ENCODE measurements at places on chromosomes 11 and 22.

- DNase-seq, result no peak
Measured at GRCh38 chr11:57273448-57274058, 36.5 kb upstream of the APLNR start.

DNA sequence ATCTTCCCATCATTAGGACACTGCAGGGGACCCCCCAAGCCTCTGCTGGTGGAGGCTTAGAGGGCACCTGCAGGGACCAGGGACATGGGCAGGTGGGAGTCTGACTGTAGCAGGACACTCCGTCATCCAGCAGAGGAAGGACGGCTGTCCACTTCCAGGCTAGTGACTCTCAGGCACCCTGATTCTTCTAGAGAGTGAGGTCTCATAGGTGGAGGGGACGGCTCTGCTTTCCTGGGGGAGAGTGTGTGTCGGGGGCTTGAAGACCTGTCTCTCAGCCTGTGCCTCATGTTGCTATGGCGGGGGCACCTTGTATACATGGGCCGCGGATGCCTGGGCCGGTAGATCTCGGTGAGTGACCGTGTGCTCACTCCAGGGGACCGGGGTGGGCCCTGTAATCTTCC is 1116.6 kb downstream of the BRD1 start:
- DNase-seq, result no peak

DNA sequence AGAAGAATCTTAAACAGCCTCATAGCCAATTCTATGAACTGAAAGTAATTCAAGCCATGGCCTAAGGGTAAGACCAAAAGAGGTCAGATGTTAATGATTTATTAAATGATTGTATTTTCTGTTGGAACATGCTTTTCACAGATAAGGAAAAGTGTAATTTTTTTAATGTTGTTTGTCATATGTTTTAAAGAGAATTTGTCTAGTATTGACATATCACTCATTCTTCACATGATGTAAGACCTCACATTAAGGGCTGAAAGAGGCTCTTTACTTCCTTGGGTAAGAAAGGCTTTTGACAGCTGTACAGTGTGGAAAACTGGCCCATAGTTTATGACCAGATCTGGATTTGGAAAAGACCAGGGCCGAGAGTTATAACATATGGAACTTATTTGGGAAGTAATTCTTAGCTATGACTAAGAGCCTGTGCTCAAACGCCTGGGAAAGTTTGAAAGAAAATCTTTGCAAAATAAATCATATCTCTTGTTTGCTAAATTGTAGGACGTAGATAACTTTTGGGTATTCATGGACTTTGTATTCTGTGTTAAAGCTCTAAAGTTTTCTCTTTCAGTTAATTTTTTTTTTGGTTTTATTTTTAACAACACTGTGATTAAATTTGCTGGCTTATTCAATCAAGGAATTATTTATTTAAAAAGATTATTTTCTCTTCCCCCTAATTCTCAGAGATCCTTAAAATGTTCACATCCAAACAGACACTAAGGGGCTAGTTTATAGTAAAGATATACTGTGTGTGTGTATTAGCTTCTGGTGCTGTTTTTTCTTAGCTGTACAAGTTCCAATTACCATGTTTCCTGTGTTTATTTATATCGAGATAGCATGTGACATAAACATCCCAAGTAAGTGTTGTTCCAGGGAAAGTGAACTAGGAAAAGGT is 162.2 kb downstream of the ARHGAP42 start:
- no peak for DNase-seq

GRCh38 chr22:44479662-44480061 is 18.4 kb downstream of the RTL6 start:
- DNase-seq, result no peak

DNA sequence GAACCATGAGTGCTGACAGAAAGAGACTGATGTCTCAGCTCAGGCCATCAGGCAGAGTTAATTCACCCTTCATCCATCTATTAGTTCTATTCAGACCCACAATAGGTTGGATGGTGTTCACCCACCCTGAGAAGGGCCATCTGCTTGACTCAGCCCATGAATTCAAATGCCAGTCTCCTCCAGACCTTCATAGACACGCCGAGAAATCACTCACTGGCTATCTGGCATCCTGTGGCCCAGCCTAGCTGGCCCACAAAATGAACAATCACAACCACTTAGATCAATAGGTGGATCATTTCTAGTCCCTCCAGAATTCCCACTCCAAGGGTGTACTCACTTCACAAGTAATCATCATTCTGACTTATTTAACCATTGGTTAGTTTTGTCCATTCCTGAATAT is 58.2 kb downstream of the MYEOV start:
- DNase-seq, result no peak

- DNase-seq, result no peak
Measured at GRCh38 chr11:28900427-28900826, 792.2 kb downstream of the METTL15 start.
